ENCODE measurements at places on chromosomes 12 and 14.

DNA sequence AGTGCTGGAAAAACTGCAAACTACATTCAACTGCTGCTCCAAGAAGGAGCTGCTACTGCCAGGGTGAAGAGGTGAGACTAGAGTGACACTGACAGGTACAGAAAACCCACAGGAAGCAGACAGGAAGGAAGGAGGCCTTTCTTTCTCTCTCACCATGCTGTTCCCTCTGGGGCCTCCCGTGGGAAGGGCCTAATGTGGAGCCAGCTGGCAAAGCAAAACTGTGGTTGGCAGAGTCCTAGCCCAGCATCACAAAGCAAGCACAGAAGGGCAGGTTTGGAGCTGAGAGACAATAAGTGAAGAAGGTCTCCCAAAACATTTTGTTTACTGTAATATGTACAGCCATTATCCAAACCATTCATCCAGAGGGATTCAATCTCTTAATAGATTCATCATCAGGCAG is 122.5 kb upstream of the MAX start:
- DNase-seq: no peak

DNA sequence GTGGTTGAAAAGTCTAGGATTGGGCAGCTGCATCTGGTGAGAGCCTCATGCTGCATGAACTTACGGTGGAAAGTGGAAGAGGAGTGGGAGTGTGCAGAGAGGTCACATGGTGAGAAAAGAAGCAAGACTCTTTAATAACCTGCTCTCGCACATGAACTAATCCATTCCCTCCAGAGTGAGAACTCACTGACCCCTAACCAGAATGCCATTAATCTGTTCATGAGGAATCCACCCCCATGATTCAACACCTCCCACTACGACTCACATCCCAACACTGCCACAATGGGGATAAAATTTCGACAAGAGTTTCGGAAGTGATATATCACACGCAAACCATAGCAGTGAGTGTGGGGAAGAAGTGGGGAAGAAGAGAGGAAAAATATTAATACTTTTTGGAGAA is 377.4 kb downstream of the NAV3 start:
- no peak for DNase-seq

- no peak for DNase-seq
These were observed 210.9 kb upstream of the ARID2 start for GRCh38 chr12:45518291-45519235.

- DNase-seq: no peak
These were observed 5.2 kb downstream of the OR4E1 start for GRCh38 chr14:21668377-21668776.

DNA sequence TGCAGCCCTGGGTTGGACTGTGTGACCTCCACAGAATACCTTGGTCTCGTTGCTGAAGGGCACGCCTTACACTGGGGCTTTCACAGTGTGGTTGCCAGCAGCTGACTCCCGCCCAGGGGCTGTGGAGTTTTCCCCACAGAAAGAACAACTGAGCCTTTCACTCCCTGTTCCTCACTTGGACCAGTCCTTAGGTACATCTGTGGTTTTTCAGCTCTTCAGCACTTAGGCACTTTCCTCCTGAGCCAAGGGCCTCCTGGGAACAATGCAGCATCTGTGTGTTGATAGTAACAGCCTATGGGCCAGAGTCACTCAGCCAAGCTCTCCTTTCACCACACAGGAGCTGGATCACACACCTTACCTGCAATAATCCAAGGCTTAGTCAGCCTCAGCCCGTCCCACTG is 25.0 kb downstream of the ERP27 start:
- DNase-seq: no peak

Data from cortex of kidney (tissue), 1 donor.